BJ (cell line): ENCODE measurements at places on chromosomes 3 and 15. TPM values are rescaled to one million over a fixed set of nuclear protein-coding genes. Genes with fewer than 3 reads are reported as not detected.
A peak's percentile ranks its signal among the peaks of the same experiment; 100 is the strongest.

- no peak for DNase-seq
These were observed 103.3 kb downstream of the SNRK start for GRCh38 chr3:43389388-43390254.

GRCh38 chr3:27486336-27486735 is 2.2 kb upstream of the SLC4A7 start:
- DNase-seq, result no peak

DNA sequence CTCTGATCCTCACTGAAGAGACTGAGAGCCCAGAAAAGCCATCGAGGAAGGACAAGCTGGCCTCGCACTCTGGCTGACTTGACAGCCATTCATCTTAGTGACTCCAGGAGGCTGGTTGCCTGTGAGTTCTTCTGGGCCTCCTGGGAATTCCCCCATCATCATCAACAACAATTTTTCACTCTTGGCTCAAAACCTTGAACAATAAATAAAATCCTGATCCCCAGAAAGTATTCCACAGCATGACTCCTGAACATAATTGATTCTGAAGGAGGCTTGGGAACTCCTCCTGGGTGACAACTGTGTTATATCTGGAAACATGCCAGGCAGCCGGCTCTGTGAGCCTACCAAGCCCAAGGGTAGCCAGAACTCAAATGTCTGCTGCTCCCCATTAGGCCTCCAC is 188.6 kb downstream of the SHQ1 start:
- DNase-seq, result no peak

GRCh38 chr3:99322551-99322950 is 315.8 kb upstream of the COL8A1 start:
- DNase-seq, result no peak

DNA sequence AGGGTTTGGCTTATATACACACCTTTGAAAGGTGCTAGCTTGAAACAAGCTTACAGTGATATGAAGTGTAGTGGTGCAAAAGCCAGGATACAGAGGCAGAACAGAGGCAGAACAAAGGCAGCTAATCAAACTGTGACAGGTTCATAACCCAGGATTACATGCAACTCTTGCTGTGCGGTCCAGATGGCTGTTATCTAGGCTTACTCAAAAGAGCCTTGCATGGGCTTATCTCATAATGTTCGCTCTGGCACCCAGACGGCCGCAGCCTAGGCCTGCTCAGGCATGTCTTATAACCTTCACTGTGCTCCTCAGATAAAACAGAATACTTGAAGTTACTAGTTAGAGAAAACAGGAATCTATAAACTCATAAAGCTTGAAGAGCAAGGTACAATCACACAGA is 22.8 kb upstream of the NOX5 start:
- no peak for DNase-seq

DNA sequence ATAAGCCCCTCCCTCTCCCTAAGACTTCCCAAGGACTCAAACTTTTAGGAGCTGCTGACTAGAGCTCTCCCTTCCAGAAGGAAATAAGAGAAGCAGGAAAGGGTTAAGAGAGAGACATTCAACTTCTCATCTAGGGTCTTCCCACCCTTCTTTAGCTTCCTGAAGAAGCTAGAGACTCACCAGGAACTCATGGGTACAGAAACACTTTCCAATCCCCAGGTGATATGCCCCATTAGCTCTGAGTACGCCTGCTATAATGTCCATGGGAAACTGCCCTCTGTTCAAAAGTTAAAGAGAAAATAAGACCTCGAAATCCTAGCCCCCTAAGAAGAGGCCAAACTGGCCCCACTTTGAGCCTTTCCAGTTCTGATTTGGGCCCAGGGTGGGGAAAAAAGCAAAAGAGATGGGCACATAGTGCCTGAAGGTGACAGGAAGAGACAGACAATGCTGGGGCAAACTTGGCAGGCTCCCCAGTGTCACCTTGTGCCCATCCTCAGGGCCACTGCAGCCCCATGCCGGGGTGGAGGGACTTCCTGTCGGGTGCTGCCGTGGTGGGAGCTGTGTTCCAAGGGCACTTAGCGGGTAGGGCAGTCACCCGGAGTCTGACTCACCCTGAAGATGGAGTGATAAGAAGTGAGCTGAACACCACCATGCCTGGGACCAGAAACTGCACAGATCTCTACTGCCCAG is 29.5 kb downstream of the CCDC12 start:
- no peak for DNase-seq

- no peak for DNase-seq
These were observed 19.3 kb downstream of the IGF1R start for GRCh38 chr15:98667521-98668179.

DNA sequence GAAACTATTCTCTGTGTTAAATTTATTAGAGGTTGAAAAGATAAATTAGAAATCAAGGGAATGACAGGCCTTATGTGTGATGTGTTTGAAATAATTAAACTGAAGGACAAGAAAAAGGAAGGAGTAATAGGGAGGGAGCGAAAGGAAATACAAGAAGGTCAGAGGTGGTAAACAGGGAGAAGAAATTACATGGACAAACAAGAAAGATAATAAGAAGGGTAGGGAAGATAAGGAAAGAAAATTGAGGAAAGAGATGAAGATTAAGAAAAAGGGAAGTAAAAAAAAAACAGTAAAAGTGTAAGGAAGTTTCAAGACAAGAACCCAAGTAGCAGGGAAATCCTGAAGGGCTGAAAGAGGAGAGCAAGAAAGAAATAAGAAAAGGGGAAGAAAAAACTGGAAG is 26.2 kb upstream of the ANXA2 start:
- DNase-seq, result no peak

GRCh38 chr3:60774617-60775016 is 476.6 kb downstream of the FHIT start:
- DNase-seq, result no peak

- no peak for DNase-seq
These were observed 34.2 kb downstream of the TFG start for GRCh38 chr3:100743535-100743934.

DNA sequence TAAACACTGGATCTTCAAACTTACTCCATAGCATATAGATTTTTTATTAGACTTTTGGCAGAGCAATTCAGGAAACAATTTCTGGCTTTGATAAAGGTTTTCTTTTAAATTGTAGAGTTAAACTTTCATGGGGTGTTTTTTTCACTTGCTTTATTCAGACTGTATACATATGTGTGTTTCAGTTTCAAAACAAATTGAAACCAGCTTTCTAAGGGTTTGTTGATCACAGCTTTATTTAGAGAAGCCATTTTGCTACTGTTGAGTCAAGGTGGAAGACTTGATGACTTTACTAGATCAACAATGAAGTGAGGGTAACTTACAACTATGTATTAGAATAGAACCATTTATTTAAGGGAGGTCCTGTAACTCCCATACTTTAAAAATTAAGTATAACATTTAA is 6.2 kb downstream of the UBE2E1 start:
- no peak for DNase-seq

GRCh38 chr3:134348524-134348923 is 25.7 kb downstream of the AMOTL2 start:
- no peak for DNase-seq

Gene SNRPA1
- polyA plus RNA-seq, result 27.0 and 44.8 TPM in 2 replicates

- DNase-seq, result no peak
These were observed 7.0 kb downstream of the CHAC1 start for GRCh38 chr15:40960151-40960885.

DNA sequence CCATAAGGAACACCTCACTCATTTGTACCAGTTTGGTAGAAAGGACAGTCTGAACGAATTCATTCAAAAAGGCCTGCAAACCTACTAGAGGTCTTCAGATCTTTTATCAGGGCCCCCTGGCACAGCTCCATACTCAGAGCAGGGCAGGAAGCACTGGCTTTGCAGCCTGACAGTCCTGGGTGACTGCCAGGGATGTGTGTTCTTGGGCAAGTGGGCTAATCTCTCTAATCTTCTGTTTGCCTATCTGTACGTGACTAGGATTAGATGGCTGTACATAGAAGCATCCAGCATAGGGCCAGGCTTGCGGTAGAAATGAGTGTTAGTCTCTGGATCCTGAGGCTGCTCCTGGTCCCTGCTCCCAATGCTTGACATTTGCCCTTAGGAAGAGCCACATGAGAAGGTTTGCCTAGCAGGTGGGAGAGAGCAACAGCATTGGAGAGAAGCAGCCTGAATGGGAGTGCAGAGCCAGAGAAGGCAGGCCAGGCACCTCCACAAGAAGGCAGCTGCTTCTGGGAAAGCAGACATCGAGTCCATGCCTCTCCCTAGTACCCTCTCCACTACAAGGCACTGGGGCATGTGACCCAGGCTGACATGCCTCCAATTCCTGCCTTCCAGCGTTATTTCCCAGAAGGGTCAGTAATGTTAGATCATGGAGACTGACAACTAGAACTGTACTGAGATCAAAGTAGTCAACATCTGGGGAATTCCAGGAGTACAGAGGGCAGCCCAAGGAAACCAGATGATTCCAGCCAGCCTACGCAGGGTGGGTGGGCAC is 1.0 kb upstream of the CXCR6 start:
- no peak for DNase-seq

Gene KAT2B
- 4.5 and 7.1 TPM in 2 replicates for polyA plus RNA-seq

GRCh38 chr15:81275711-81276392 is 48.1 kb downstream of the STARD5 start:
- DNase-seq, result no peak

DNA sequence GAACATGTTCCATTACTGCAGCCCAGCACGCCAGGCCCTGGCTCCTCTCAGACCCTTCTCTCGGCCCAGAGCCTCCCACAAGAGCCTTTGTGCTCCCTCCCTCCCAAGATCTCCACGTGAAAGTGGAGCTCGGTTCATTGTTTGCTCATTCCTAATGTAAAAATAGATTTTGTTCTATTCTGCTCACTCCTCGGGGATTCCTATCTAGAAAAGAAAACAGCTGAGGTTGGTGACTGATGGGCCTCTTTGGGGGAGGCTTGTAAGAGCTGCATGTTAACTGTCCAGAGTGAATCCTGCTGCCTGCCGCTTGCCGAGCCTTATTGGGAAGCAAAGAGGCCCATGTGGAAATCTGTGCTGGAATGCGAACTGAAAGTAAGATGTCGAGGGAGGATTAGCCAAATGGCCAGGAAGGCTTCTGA is 267.1 kb downstream of the LRTM1 start:
- no peak for DNase-seq

DNA sequence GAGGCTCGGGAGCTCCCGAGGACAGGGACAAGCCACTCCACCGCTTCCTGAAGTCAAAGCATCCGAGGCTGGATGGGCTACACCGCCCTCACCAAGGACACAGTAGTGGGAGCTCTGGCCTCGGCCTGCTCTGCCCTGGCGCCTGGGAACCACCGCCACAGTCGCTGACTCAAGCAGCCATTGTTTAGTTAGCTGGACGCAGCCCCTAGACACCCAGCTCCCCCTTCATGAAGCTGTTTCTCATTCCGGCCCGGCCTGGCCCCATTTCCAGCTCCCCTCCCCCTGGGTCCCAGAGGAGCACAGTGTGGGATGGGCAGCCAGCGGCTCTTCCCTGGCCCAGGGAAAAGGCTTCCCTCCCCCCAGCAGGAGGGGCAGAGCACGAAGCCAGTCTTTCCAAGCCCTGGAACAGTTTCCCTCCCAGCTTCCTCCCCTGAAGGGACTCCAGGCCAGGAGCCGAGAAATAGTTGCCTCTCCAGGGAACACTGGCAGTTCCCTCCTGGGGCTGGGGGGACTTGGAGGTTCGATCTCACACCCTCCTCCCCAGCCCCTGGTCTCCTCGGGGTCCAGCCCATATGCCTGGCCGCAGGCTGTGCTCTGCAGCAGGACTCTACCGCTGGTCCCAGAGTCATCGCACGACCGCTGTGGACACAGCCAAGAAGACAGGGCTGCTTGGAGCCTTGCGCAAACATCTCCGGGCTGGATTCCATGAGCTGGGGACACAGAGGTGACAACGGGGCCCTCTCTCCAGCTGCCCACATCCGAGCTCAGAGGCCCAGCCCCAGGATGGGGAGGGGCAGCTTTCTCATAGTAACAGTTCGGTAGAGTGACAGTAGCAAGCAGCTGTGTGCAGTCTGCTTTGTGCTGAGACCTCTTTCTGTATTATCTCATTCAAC is 10.0 kb downstream of the PLXND1 start:
- peak; percentile 88 for DNase-seq

DNA sequence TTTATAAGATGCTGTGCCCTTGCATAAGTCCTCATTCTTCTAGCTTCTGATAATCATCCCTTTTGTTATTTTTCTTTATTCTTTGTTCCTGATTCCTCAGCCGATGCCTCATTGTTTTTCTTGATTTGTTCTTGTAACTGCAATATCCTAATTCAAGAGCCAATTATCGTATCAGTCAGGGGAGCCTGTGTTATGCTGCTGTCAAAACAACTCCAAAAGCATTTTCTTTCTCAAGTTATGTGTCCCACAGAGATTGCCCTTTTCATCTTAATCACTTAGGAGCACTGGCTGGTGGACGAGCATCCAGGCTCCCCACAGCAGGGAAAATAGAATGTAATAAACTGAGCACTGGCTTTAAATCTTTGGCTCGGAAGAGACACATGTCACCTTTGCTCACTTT is 207.3 kb downstream of the CHL1 start:
- DNase-seq, result no peak

GRCh38 chr3:64836097-64836496 is 148.3 kb upstream of the ADAMTS9 start:
- DNase-seq, result no peak

GRCh38 chr3:141292356-141293058 is 60.9 kb downstream of the PXYLP1 start:
- no peak for DNase-seq

- peak; percentile 81 for DNase-seq
These were observed 219.3 kb upstream of the ATP10A start for GRCh38 chr15:26082221-26083109.

GRCh38 chr3:85387913-85388505 is 429.2 kb downstream of the CADM2 start:
- no peak for DNase-seq

Gene IL5RA
- not detected in 2 replicates for polyA plus RNA-seq

Gene LSG1
- 23.9 and 35.4 TPM in 2 replicates for polyA plus RNA-seq

Gene MEF2A
- polyA plus RNA-seq, result 33.2 and 34.3 TPM in 2 replicates

GRCh38 chr15:57205996-57206395 is 170.3 kb upstream of the CGNL1 start:
- no peak for DNase-seq

GRCh38 chr15:62106096-62106495 is 39.3 kb downstream of the C2CD4A start:
- DNase-seq, result no peak

GRCh38 chr15:71781179-71781964 is 29.0 kb upstream of the NR2E3 start:
- no peak for DNase-seq

Gene ERICH6
- polyA plus RNA-seq, result not detected in 2 replicates

GRCh38 chr3:10017636-10018292 is 8.5 kb upstream of the FANCD2 start:
- peak; percentile 41 for DNase-seq

Gene LTF
- polyA plus RNA-seq, result not detected in 2 replicates

Gene SPINK8
- polyA plus RNA-seq, result not detected in 2 replicates

Gene EID1
- polyA plus RNA-seq, result 165 and 238 TPM in 2 replicates

GRCh38 chr3:143321058-143321769 is 201.6 kb downstream of the CHST2 start:
- DNase-seq, result no peak

- DNase-seq, result no peak
These were observed 219.4 kb downstream of the UBE2E2 start for GRCh38 chr3:23422517-23422851.

DNA sequence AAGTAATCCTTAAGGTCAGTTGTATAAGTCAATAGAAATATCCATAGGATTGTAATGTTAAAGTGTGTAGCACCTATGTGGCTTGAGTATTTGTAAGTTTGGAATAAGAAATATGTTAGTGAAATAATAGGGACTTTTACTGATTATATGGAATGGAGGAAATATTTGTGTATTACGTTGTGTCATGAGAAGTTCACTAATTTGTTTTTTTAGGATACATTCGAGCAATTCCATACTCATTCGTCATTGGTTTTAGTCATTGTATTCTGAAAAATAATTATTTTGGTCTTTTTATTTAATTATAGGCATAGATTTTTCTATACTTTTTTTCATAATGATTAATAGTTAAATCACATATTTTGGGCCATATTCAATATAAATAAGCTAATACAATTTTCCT is 21.0 kb downstream of the MBNL1 start:
- no peak for DNase-seq
